SW480 (cell line): ENCODE measurements at places on chromosomes 5 and 9.

DNA sequence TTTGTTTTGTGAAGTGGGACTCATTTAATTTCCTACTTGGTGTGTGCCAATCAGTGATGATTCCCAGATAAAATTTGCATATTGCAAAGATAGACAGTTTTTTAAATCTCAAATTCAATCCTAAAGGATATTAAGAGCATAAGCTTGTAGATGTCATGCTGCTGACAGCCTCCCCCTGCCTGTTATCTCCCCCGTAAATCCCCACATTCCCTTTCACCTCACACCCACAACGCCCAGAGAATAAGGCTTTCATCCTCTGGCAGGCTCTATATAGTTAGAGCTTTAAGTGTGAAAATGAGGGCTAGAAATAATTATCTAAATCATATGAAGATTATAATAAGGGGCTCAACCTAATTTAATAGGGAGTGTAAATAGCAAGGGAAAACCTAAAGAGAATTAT is 265.0 kb downstream of the TRPM3 start:
- DNase-seq: no peak

- DNase-seq: no peak
Measured at GRCh38 chr5:83485842-83486241, 14.3 kb downstream of the VCAN start.

- DNase-seq: no peak
Measured at GRCh38 chr5:135478938-135479337, 26.8 kb upstream of the TIFAB start.

DNA sequence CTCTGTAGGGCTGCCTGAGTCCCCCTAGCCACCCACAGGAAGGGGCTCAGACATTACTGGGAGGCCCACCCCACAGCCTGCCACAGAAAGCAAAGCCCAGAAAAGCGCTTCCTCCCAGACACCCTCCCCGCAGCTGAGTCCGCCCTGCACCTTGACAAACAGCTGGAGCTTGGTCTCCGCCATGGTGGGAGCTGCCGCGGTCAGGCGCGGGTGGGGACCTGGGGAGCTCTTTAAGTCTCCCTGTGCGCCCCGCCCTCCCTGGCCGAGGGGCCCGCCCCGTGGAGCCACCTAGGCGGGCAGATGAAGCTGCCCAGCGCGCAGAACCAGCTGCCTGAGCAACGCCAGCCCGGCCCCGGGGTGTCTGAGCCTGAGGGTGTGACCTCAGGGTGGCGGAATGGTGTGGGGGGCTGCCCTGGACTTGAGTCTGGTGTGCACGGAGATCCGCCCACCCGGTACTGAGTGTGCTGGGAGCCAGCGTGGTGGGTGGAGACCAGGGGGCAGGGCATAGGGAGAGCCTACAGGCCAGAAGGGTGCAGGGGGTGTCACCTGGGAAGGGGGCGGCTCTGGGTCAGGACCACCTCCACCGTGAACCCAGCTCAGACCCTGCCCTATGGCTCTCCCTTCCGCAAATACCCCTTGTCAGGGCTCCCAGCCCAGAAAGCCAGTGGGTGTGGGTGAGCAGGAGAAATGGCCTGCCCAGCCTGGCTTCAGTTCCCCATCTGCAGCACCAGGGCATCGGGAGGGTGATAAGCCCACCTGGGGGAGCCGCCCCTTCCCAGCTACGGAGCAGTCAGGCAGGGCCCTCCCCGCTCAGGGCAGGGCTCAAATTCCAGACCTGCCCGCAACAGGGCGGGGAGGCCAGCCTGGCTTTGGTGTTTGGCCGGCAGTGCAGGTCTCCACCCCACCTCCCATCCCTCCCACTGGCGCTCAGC is at the start of gene CLIC3:
Gene CLIC3 (minus strand): TSS at position 208 of the 932 bp plus-strand sequence. CDS start 25 bp downstream, at position 183.
- DNase-seq: peak; percentile 81

- DNase-seq: no peak
Measured at GRCh38 chr5:154112255-154112654, 73.5 kb downstream of the MFAP3 start.

GRCh38 chr9:127938298-127938690 is 640 bp upstream of the DPM2 start:
- DNase-seq: no peak

DNA sequence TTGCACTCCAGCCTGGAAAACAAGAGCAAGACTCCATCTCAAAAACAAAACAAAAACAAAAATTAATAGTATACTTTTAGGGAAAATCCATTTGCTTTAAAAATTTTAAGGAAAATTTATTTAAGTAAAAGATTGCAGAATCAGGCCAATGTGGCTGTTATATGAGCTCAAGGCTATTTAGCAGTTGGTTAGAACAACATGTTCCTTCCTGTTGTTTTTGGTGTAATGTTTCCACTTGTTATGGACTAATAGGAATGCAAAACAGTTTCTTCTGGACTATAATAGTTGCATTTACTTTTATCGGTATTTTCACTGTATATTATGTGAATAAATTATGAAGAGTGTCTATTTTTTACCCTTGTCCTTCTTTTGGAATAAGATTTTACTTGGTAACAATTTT is 3.0 kb upstream of the CDC42SE2 start:
- no peak for DNase-seq

DNA sequence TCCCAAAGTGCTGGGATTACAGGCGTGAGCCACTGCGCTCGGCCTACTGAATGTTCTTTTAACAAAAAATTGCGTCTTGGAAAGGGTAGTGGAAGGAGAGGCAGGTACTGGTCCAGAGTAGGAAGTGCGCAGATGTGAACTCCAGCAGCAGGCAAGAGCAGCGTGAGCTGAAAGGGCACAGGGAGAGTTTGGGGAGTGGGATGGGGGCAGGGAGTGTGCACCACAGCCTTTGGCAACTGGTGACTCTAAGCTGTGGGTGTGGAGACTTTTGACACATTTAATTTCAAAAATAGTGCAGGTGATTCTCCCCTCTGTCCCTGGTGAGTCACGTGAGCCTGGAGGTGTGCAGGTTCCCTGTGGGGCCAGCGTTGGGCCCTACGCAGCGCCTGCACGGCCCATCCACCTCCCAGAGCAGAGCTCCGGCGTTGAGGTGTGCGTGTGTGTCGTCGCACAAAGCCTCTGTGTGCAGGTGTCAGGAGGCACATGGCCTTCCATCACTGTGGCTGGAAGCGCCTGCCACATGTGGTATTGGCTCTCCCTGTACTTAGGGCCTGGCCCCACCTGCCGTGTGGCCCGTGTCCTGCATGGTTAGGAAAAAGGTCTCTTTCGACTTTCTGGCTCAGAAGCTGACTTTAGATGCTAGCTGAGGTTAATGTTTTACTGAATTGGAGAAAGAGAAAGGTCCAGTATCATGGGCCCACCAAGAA is 11.5 kb downstream of the SQSTM1 start:
- no peak for DNase-seq
